M059J (cell line): ENCODE measurements at places on chromosomes 5 and 9. TPM values are rescaled to one million over a fixed set of nuclear protein-coding genes. Genes with fewer than 3 reads are reported as not detected.

DNA sequence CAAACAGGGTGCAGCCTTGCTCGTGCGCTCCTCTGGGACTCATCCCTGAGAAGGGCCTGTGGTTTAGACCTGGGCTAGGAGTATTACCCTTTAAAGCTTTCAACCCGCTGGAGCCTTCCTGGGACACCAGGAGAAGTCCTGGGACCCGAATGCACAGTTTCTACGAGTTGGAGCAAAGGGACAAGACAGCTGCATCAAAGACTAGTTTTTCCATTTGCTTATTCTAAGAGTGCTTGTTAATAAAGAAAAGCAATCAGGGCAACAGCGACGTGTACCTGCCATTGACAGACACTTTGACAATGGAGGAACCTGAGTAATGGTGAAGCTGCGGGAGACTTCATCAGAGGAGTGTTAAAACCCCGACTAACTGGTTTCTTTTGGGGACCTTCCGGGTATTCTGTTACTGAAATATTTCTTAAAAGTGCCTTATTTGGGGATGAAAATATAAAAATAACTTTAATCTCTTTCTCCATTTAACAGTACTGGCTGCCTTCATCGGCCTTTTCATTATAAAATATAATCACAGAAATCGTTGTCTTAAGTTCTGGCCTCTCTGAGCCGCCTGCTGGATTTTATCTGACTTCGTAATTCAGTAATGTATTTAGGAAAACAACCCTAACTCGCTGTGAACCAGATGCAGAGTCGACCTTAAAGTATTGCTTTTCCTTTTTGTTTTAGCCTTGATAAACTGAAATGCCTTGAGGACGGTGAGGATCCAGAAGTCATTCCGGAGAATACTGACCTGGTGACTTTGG is 732 bp downstream of the SNAPC3 start:
- peak; percentile 36 for DNase-seq

DNA sequence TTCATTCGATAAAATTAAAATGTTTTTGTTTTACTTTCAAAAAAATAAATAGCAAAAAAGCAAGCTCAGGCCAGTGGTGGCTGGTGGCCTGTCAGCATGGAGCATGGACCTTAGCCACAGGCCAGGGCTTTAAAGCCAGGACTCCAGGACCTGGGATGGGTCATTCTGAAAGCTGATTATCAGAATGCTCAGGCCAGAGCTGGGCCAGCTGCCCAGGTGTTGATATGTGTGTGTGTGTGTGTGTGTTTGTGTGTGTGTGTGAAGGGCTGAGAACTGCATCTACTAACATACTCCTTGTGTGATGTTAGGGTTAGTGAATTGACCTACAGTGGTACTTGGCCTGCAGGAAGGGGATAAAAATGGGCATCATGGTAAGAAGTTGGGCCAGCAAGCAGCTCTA is 21.5 kb downstream of the PALM2AKAP2 start:
- no peak for DNase-seq

DNA sequence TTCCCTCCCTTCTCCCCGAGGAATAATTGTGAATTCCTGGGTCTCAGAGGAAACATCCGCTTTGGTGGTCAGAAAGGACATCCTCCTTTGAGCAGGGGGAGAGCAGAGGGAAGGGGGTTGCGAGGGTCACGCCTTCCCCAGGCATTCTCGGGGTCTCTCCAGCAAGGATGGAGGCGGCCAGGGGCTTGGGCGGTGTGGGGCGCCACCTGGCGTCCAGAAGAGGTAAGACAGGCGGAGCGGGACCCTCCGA is 129.1 kb downstream of the KCNIP1 start:
- no peak for DNase-seq

Gene CFAP90
- total RNA-seq: 0.44 TPM in 1 of 2 replicates, not detected in the other

Gene GARIN3
- total RNA-seq: not detected in 2 replicates

Gene RLN2
- 0.62 TPM in 1 of 2 replicates, not detected in the other for total RNA-seq

Gene EGFLAM
- total RNA-seq: 0.02 TPM in 1 of 2 replicates, not detected in the other

Gene IL9
- not detected in 2 replicates for total RNA-seq
